ENCODE measurements at places on chromosomes 12 and 14. TPM values are rescaled to one million over a fixed set of nuclear protein-coding genes. Genes with fewer than 3 reads are reported as not detected.

DNA sequence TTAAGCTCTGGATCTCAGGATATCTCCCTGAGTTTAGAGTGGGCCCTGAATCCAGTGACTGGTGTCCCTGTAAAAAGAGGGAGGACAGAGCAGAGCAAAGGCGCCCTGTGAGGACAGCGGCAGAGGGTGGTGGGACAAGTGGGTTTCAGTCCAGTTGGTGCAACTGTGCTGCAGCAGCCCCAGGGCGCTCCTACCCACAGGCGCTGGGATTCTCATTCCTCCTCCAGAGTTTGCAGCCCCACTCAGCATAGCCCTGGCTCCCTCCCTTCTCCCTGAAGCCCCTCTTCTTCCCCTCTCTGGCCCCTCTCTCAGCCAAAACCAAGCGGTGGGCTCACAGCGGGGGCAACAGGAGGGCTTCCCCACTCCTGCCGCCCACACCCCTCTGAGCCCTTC is 1.6 kb downstream of the TMEM179 start:
- H3K4me3 ChIP-seq = no peak overlapping the region
- no peaks in the 10 kb centered on the region for H3K36me3 ChIP-seq
- peak; percentile 45 for DNase-seq
- no peak overlapping the region for H3K27ac ChIP-seq

Gene LMO3
- total RNA-seq = 6.9 TPM

DNA sequence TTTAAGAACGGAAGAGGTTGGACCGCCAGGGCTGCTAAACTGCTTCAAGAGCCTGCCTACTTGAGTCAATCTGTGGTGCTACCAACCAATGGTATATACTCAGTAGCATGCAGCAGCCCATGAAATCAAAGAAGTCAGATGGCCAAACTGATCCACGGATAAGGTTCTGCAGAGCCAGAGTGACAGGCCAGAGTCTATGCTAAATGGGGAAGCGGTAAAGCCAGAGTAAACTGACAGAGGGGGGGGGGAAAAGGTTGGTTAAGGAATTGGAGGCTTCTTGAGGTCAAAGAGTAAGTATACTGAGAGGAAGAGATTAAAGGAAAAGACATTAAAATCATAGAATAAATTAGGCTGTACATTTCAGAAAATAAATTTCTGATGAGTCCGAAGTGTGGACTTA is 15.4 kb upstream of the SLC6A13 start:
- no peaks in the 10 kb centered on the region for H3K27me3 ChIP-seq
- no peak for DNase-seq
- H3K36me3 ChIP-seq = no peaks in the 10 kb centered on the region
- H3K27ac ChIP-seq = no peak overlapping the region
- no peaks in the 10 kb centered on the region for H3K4me1 ChIP-seq
- no peak overlapping the region for H3K4me3 ChIP-seq

GRCh38 chr12:121893961-121894460 is 5.4 kb downstream of the PSMD9 start:
- H3K4me3 ChIP-seq = no peak overlapping the region
- no peaks in the 10 kb centered on the region for H3K4me1 ChIP-seq
- no peaks in the 10 kb centered on the region for H3K36me3 ChIP-seq
- no peak for DNase-seq

- H3K4me3 ChIP-seq = no peak overlapping the region
- H3K27me3 ChIP-seq = no peaks in the 10 kb centered on the region
- no peaks in the 10 kb centered on the region for H3K36me3 ChIP-seq
- H3K27ac ChIP-seq = no peak overlapping the region
- peak; percentile 40 for DNase-seq
- no peaks in the 10 kb centered on the region for H3K4me1 ChIP-seq
Observed at GRCh38 chr12:125633686-125634085, 568.5 kb downstream of the AACS start.

Gene ARHGAP9
- total RNA-seq = 11.1 TPM

Gene TAS2R31
- total RNA-seq = 6.9 TPM

GRCh38 chr12:69894800-69895383 is 69.9 kb downstream of the MYRFL start:
- H3K27me3 ChIP-seq = no peaks in the 10 kb centered on the region
- H3K27ac ChIP-seq = no peak overlapping the region
- no peaks in the 10 kb centered on the region for H3K36me3 ChIP-seq
- no peak overlapping the region for H3K4me3 ChIP-seq
- no peak for DNase-seq

DNA sequence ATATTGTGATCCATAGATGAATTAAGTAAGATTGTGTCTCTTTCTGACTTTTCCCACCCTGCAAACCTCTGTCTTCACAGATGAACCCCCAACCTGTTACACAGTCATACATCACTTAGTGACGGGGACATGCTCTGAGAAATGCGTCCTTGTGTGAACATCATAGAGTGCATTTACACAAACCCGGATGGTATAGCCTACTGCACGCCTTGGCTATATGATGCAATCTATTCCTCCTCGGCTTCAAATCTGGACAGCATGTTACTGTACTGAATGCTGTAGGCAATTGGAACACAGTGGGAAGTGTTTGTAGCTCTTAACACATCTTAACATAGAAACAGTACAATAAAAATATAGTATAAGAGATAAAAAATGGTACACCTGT is 7.4 kb upstream of the TESPA1 start:
- no peak for DNase-seq
- H3K4me3 ChIP-seq = no peak overlapping the region
- no peaks in the 10 kb centered on the region for H3K4me1 ChIP-seq
- H3K27ac ChIP-seq = no peak overlapping the region
- no peaks in the 10 kb centered on the region for H3K27me3 ChIP-seq

GRCh38 chr12:46370792-46371717 is 1.5 kb downstream of the SLC38A2 start:
- H3K36me3 ChIP-seq = peaks cover 6% of the 10 kb centered on the region
- H3K27ac ChIP-seq = peak overlapping the region; percentile 95
- peaks cover 22% of the 10 kb centered on the region for H3K4me1 ChIP-seq
- H3K27me3 ChIP-seq = no peaks in the 10 kb centered on the region
- DNase-seq = peak; percentile 93

Gene HOXC12
- 0.15 TPM for total RNA-seq

Gene C12orf50
- not detected for total RNA-seq

Gene KRT86
- 2.2 TPM for total RNA-seq

Gene SLC8A3
- 0.59 TPM for total RNA-seq
